ENCODE measurements at places on chromosomes 16 and 17.

GRCh38 chr17:83136156-83136555 lies 56.7 kb downstream of the METRNL start:
- DNase-seq, result no peak

DNA sequence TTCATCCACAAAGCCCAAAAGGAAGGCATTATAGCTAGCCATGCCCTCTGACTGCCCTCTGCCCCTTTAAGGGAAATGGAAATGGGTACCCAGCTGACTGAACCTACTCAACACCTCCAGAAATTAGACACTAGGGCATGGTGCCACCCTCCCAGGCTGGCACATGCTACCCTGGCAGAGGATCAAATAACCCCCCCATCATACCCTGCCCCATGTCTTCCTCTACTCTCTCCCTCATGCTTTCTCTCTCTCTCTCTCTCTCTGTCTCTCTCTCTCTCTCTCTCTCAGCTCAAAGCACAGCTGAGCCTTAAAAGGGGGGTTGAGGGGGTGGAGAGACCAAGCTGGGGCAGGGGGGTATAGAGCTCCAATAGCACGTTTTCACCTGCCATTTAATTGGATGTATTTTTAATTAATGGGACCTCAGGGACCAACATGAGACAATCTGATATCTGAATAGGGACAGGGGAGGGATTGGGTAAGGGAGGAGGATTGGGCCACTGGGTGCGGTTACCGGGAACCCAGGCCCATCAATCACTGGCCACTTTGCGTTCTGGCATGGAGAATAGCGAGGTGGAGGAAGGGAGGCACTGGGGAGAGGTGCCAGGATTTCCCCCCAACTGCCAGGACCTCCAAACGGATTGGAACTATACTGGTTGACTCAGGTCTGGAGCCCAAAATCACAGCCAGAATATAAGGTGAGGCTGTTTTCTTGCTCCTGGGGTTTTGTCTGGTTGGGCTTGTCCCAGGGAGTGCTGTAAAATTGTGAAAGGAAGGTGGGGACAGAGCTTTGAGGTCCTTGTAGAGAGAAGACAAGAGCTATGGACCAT lies 57.8 kb downstream of the NEUROD2 start:
- DNase-seq, result no peak

GRCh38 chr16:77556201-77556873 lies 121.5 kb upstream of the ADAMTS18 start:
- no peak for DNase-seq

- no peak for DNase-seq
Observed at GRCh38 chr16:85144026-85144915, 32.0 kb upstream of the CIBAR2 start.

GRCh38 chr16:13021996-13022395 lies 120.6 kb downstream of the SHISA9 start:
- DNase-seq, result no peak

GRCh38 chr17:80116276-80116920 lies 15.0 kb downstream of the GAA start:
- no peak for DNase-seq

DNA sequence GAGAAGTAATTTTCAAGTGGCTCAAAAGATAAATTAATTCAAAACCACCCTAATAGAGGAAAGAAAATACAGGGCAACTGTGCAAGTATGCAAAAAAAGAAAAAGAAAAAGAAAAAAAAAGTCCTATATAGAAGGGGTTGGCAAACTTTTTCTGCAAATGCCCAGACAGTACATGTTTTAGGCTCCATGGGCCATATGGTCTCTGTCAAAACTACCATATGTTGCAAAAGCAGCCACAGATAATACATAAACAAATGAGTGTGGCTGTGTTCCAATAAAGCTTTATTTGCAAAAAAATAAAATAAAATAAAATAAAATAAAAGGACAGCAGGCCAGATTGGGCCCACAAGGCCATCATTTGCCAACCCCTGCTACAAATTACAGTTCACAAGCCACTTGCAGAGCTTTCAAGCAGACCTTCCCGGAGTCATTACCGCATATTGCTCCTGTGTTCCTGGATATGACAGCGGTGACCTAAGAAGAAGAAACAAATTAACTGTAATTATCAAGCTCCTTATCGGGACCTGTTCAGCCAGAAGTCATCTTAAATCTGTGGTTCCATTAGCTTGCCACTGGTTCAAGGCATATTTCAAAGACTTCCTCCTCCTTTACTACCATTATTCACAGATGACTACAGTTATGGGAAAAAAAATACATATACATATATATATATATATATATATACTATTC lies 15.9 kb downstream of the ZC3H7A start:
- no peak for DNase-seq

- DNase-seq, result no peak
Observed at GRCh38 chr17:64273006-64273405, 9.9 kb upstream of the TEX2 start.

- no peak for DNase-seq
Observed at GRCh38 chr16:73743665-73744496, 552.7 kb upstream of the PSMD7 start.

GRCh38 chr16:2032285-2033056 lies 5.8 kb downstream of the NHERF2 start:
- no peak for DNase-seq

GRCh38 chr17:65598746-65599145 lies 37.3 kb upstream of the AXIN2 start:
- no peak for DNase-seq

DNA sequence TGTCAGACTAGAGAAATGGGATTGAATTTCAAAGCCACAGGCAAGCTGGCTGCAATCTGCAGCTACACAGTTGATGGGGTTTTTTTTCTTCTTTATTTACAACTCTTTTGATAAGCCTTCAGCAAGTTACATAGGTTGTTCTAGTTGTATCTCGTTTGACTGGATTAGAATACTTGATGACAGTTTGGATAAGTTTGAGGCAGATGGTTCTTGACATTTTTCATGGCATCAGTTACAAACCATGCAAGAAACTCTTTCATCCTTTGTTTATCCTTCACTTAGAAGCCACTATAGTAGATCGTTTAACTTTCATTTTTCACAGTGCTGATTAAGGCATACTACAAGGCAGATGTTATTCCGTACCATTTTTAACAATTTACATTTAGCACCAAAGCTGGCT lies 238.9 kb downstream of the TOX3 start:
- no peak for DNase-seq

DNA sequence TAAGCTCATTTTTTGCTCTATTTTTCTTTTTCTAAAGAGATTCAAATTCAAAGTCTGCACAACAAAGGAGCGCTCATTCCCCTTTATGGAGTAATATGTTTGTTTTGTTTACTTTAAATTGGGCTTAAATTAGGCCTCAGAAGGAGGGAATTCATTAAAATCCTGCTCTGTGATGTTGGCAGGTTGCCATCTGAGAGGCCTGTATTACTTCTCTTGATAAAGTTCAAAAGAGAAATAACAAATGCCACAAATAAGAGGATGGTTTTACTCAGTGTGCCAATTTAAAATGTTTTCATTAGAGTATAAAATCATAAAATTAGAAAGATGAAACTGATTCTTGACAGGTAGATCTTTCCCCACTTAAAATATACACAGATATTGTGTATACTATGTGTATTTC lies 54.5 kb upstream of the HLF start:
- no peak for DNase-seq

GRCh38 chr17:69908626-69909368 lies 166.2 kb upstream of the KCNJ16 start:
- no peak for DNase-seq
